ENCODE measurements at places on chromosomes 4 and X. TPM values are rescaled to one million over a fixed set of nuclear protein-coding genes. Genes with fewer than 3 reads are reported as not detected.

GRCh38 chr4:83146841-83147240 lies 32.3 kb upstream of the PLAC8 start:
- no peaks in the 10 kb centered on the region for H3K27me3 ChIP-seq
- no peak overlapping the region for H3K4me3 ChIP-seq
- no peak for DNase-seq

DNA sequence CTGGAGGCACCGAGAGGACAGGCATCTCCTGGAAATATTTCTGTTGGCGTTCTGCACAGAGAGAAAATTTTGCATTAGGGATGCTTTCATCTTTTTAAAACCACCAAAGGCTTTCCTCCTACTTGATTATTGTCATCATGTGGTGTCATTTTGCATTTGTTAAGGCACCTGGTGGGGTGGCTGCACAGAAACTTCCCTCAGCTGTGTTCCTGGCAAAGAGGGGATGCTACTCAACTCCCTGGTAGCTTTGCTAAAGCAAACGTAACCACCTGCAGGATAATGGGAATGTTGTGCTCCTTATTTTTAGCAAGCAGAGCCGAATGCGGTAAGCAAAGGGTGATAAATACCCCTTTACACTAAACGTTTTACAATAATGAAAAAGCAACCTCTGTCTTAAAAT lies 229.8 kb downstream of the STIM2 start:
- H3K4me3 ChIP-seq, result no peak overlapping the region
- no peaks in the 10 kb centered on the region for H3K4me1 ChIP-seq

GRCh38 chr4:147651563-147651962 lies 32.4 kb downstream of the PRMT9 start:
- H3K4me3 ChIP-seq, result no peak overlapping the region
- no peaks in the 10 kb centered on the region for H3K36me3 ChIP-seq
- DNase-seq, result no peak
- no peaks in the 10 kb centered on the region for H3K27me3 ChIP-seq
- H3K4me1 ChIP-seq, result peaks cover 2% of the 10 kb centered on the region
- no peak overlapping the region for H3K27ac ChIP-seq

DNA sequence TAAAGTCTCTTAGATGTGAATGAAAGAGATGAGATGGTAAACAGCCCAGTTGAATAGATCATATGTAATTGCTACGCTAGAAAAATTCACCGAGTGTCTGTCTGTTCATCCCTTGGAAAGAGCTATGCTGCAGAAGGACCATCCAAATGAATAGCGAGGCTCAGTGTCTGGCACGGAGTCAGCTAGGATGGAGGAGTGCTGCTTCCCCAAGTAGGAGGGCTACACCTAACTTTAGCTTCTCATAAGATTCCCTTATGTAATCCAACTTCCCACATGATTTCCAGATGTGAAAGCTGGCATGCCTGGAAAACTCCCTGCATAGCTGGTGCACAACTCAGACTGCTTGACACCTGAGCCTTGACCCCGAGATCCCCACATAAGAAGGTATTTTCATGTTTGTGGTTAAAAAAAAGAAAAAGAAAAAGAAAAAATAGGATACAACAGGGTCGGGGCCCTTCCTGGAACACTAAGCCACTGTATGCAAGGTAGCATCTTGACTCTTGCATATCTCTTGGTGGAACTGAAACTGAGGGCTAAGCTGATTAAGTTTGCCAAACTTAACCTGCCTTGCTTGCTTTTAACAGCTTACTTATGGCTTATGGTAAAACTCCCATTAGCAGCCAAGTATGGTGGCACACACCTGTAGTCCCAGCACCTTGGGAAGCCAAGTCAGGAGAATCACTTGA lies 82.3 kb downstream of the FREM3 start:
- no peaks in the 10 kb centered on the region for H3K4me1 ChIP-seq
- H3K4me3 ChIP-seq, result no peak overlapping the region
- no peak for DNase-seq
- H3K27me3 ChIP-seq, result no peaks in the 10 kb centered on the region
- H3K27ac ChIP-seq, result no peak overlapping the region

GRCh38 chrX:15745179-15745578 lies 7.1 kb downstream of the CA5B start:
- no peak overlapping the region for H3K4me3 ChIP-seq
- no peaks in the 10 kb centered on the region for H3K36me3 ChIP-seq
- no peak overlapping the region for H3K27ac ChIP-seq
- H3K27me3 ChIP-seq, result no peaks in the 10 kb centered on the region
- H3K4me1 ChIP-seq, result no peaks in the 10 kb centered on the region

GRCh38 chrX:154979629-154980028 lies 42.9 kb downstream of the F8 start:
- no peak for DNase-seq
- no peak overlapping the region for H3K27ac ChIP-seq
- no peaks in the 10 kb centered on the region for H3K36me3 ChIP-seq
- no peaks in the 10 kb centered on the region for H3K27me3 ChIP-seq

- H3K27ac ChIP-seq, result no peak overlapping the region
- no peak for DNase-seq
- no peaks in the 10 kb centered on the region for H3K4me1 ChIP-seq
- H3K27me3 ChIP-seq, result no peaks in the 10 kb centered on the region
- no peak overlapping the region for H3K4me3 ChIP-seq
Measured at GRCh38 chrX:42070866-42071265, 147.5 kb upstream of the CASK start.

DNA sequence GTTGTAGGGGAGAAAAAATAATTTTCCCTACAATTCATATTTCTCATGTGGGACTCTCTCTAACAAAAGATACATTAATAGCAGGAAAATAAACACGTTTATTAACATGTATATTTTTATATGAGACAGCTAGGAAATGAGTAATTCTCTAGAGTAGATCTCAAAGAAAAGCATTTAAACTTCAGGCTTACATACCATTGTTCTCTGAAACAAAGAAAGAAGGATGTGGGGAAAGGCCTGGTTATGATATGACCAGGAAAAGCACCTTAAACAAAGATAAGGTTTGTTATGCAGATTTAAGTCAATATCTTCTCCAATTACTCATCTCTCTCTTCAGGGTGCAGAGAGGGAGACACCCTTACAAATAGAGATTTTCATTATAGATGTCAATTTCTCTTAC lies 131.3 kb downstream of the SLC7A11 start:
- H3K36me3 ChIP-seq, result no peaks in the 10 kb centered on the region
- H3K27ac ChIP-seq, result no peak overlapping the region
- no peak for DNase-seq
- no peak overlapping the region for H3K4me3 ChIP-seq
- H3K27me3 ChIP-seq, result no peaks in the 10 kb centered on the region
- no peaks in the 10 kb centered on the region for H3K4me1 ChIP-seq

- H3K4me1 ChIP-seq, result no peaks in the 10 kb centered on the region
- DNase-seq, result no peak
- no peaks in the 10 kb centered on the region for H3K36me3 ChIP-seq
- no peak overlapping the region for H3K27ac ChIP-seq
- no peaks in the 10 kb centered on the region for H3K27me3 ChIP-seq
- no peak overlapping the region for H3K4me3 ChIP-seq
Measured at GRCh38 chr4:40262077-40262528, 65.3 kb downstream of the RHOH start.

DNA sequence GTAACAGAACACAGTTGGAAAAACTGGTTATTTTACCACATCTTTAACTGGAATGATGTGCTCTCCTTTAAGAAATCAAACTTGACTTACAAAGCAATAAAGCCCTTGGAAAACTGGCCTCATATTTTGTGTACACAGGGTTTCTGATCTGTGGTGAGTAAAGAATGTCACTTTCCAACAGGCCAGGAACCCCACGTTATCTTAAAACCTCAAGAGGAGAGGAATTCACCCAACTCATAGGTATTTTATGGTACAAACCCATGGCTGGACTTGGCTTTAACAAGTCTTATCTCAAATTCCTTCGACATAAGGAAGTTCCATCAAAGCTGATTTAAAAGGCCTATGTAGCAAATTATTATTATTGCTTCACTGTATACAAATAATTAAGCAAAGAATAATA lies 1735.1 kb downstream of the PCDH7 start:
- DNase-seq, result no peak
- H3K27ac ChIP-seq, result no peak overlapping the region
- H3K36me3 ChIP-seq, result no peaks in the 10 kb centered on the region
- no peaks in the 10 kb centered on the region for H3K27me3 ChIP-seq
- no peak overlapping the region for H3K4me3 ChIP-seq

- no peak for DNase-seq
- no peaks in the 10 kb centered on the region for H3K36me3 ChIP-seq
- no peak overlapping the region for H3K27ac ChIP-seq
- H3K27me3 ChIP-seq, result no peaks in the 10 kb centered on the region
- H3K4me3 ChIP-seq, result no peak overlapping the region
Measured at GRCh38 chr4:6556263-6556662, 18.7 kb upstream of the MAN2B2 start.

- no peaks in the 10 kb centered on the region for H3K36me3 ChIP-seq
- no peak for DNase-seq
- no peaks in the 10 kb centered on the region for H3K27me3 ChIP-seq
Measured at GRCh38 chr4:87679449-87680169, 29.5 kb downstream of the DMP1 start.

GRCh38 chr4:163565226-163566135 lies 71.0 kb downstream of the TMA16 start:
- no peak for DNase-seq
- no peaks in the 10 kb centered on the region for H3K27me3 ChIP-seq
- H3K4me1 ChIP-seq, result no peaks in the 10 kb centered on the region
- no peak overlapping the region for H3K27ac ChIP-seq
- H3K36me3 ChIP-seq, result no peaks in the 10 kb centered on the region

CT45A5 gene
- not detected for polyA plus RNA-seq

- DNase-seq, result no peak
- H3K4me1 ChIP-seq, result no peaks in the 10 kb centered on the region
- H3K27me3 ChIP-seq, result no peaks in the 10 kb centered on the region
- no peaks in the 10 kb centered on the region for H3K36me3 ChIP-seq
- no peak overlapping the region for H3K27ac ChIP-seq
Measured at GRCh38 chrX:100328351-100328750, 81.7 kb downstream of the PCDH19 start.
